ENCODE measurements at places on chromosomes 2 and 18. TPM values are rescaled to one million over a fixed set of nuclear protein-coding genes. Genes with fewer than 3 reads are reported as not detected.

- DNase-seq, result peak; percentile 23
Measured at GRCh38 chr2:71223767-71224333, 3.1 kb downstream of the PAIP2B start.

DNA sequence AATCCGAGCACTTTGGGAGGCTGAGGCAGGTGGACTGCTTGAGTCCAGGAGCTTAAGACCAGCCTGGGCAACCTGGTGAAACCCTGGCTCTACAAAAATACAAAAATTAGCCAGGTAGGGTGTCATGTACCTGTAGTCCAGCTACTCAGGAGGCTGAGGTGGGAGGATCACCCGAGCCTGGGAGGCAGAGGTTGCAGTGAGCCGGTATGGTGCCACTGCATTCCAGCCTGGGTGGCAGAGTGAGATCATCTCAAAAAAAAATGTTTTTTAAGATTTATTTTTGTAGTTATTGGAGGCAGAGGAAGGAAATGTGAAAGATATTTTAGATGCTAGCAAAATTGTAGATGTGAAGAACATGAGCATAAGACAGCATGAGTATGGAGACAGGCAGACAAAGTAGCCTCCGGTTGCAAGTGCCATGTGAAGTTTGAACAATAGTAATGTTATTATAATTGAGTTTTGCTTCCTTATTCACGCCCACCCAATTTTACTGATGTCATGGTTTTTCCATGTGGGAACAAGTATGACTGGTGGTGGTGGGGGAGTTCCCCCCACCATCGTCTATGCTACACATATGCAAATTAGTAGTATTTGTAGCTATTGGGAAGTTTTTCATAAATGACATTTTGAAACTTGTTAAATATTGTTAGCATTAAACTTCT is 18.0 kb downstream of the REL start:
- DNase-seq, result peak; percentile 74

Gene GALR1
- total RNA-seq, result not detected

- no peak for DNase-seq
Measured at GRCh38 chr2:173446722-173447121, 92.0 kb downstream of the CDCA7 start.

GRCh38 chr2:222671259-222672067 is at the start of gene MOGAT1:
TSS of gene MOGAT1 (plus strand) at chr2:222671658. CDS start at chr2:222671786, 128 bp downstream.
- peak; percentile 14 for DNase-seq

Gene CAPN10
- 30.2 TPM for total RNA-seq

GRCh38 chr2:215612786-215613185 is 176.9 kb upstream of the FN1 start:
- no peak for DNase-seq

- no peak for DNase-seq
Measured at GRCh38 chr2:81481994-81482368, 1177.4 kb upstream of the LRRTM1 start.

- DNase-seq, result no peak
Measured at GRCh38 chr2:85560812-85561279, 447 bp downstream of the GGCX start.

DNA sequence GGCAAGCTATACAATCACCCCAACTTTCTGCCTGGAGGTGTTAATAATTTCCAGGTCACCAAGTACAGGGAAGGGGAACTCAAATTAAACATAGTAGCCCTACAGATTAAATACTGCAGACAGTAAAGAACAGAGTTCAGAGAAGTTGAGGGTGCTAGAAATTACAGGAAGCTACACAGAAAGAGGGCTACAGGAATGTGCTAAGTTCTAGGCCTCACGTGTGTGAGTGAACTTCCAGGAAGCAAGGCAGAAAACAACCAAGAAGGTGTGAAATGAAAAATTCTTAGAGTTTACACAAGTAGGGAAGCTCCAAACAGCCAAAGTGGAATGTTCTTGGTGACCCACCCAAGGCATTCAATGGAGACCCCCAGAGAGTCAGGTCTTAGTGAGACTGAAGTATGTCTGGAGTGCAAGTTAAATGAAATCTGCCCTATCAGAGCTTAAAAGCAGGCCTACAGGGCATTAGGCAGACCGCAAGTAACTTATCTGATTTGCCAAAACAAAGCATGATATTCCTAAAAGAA is 58.1 kb upstream of the RNU4ATAC start:
- DNase-seq, result no peak

DNA sequence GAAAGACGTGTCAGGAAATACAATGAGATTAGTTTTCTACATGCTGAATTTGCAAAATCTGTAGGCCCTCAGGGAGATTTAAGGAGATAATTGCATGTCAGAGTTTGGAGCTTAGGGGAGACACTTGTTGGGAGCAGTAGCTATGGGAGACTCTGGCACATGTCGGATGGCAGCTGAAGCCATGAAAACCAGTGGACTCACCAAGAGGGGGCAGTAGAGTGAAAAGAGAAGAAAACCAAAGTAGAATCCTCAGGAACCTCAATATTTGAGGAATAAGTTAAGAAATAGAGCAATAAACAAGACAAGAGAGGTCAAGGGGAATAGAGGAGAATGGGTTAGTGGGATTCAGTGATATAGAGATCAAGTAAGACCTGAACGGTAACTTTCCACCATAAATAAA is 24.8 kb downstream of the RUFY4 start:
- DNase-seq, result no peak

GRCh38 chr2:235080101-235080500 is 128.3 kb downstream of the SH3BP4 start:
- DNase-seq, result no peak

Gene UGT1A6
- not detected for total RNA-seq

Gene COLEC12
- not detected for total RNA-seq

- no peak for DNase-seq
Measured at GRCh38 chr2:205407984-205408383, 274.3 kb upstream of the NRP2 start.

DNA sequence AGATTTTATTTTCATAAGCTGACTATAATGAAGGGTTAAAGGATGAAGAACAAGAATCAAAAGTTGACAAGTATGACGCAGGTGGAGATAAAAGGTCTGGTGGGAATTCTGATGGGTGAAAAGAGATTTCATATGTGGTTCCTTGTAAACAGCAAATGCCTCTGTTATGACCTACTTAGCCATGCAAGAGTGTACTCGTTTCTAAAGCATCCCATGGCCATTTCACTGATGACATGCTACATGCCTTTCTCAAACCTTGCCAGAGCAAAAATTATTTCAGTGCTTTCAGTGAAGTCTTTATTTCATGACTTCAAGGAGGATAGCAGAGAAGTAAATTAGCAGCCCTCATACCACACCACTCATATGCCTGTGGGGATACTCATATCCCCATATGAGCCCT is 71.7 kb downstream of the FEZ2 start:
- no peak for DNase-seq

DNA sequence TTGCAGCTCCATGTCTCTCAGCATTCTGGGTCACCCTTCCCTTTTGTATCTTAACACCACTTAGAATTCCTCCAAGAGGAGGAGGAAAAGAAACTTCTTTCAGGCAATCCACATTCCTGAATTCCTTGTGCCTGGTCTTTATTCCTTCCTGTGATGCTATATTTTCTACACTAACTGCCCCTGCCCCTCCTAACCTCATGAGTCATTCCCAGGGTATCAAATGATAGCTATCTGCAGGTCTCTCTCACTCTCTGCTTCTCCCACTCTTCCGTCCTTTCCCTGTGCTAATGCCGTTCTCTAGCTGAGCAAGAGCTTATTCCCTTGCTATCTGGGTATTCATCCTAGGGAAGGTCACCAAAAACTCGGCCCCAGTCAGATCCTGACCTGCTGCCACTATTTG is 395.0 kb upstream of the TCF4 start:
- no peak for DNase-seq

DNA sequence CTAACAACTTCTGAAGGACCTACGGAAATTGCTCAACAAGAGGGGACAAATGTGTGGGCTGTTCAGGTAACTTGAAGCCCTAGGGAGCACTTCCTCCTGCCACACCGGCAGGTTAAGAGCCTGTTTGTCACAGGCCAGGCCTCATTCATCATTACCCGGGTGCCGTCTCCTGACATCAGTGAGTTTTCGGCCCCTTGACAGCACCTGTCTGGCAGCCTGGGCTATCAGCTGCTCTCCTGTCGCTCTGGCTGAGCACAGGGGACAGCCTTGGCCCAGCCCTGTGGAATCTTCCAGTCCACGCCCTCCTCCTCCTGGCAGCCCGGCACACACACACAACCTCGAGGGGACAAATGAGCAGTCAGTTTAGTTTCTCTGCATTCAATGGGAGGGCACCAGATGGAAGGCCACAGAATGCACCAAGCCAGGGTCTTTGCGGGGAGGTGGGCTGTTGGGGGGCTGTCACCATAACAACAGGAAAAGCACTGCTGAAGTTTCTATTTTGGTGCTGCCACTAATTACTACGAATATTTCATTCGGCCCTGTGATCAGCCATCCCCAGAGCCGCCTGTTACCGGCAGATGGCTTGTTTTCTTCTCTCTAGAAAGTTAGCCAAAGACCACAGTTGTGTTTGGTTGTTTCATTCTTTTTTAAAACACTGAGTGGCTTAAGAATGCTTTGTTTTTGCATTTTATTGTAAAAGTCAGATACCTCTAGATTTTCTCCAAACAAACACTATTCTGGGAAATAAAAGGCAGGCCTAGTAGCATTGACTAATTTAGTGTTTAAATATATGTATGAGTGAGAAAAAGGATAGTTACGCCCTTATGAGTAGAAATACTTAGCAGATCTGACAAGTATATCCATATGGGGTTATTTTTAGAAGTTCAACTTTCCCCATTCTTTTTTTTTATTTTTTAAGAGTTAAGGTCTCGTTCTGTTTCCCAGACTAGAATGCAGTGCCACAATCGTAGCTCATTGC is 189.9 kb upstream of the NDUFV2 start:
- DNase-seq, result no peak

GRCh38 chr2:238180554-238180953 is 21.8 kb downstream of the ERFE start:
- no peak for DNase-seq

Gene INPP5D
- 53.4 TPM for total RNA-seq

GRCh38 chr2:173963323-173963816 is 1.8 kb downstream of the SP3 start:
- peak; percentile 76 for DNase-seq

- DNase-seq, result no peak
Measured at GRCh38 chr2:218540015-218540414, 28.1 kb downstream of the USP37 start.

GRCh38 chr2:199838399-199838798 is 12.6 kb downstream of the FTCDNL1 start:
- no peak for DNase-seq

Gene SERPINB7
- total RNA-seq, result not detected

DNA sequence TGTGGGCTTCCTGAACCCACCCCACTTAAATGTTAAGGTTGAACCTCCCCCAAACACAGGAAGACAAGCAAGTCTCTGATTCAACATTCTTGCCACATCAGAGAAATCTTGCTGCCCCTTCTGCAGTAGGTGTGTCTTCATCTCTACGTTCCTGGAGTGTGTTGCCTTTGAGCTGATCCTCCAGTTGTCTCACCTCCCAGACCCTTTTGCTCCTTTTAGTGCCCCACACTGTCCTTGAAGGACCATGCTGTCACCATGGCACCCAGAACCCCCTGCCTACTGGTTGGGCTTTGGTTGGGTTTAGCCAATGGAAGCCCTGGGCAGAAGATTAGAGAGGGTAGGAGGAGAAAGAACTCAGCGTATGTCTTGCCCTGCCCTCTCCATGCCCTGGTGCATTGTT is 10.7 kb downstream of the CAB39 start:
- peak; percentile 40 for DNase-seq

GRCh38 chr2:126764686-126765265 is 108.8 kb downstream of the GYPC start:
- no peak for DNase-seq

DNA sequence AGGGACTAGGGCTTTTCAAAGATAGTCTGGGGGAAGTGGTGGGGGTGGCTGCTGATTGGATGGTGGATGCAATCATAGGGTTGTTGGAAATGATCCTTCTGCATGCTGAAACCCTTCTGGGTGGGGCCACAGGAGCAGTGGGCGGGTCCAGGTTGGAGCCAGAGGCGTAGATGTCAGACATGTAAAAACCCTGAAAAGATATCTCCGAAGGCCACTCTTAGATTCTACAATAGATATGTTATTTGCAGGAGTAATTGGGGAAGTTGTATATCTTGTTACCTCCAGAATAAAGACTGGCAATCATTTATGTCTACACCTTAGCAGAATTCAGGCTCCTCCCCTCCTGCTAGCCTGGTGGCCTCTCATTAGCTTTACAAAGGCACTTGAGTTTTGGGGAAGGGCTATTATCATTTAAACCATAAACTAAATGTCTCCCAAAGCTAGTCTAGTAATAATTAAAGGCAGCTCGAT is 8.2 kb upstream of the FAM98A start:
- DNase-seq, result no peak

DNA sequence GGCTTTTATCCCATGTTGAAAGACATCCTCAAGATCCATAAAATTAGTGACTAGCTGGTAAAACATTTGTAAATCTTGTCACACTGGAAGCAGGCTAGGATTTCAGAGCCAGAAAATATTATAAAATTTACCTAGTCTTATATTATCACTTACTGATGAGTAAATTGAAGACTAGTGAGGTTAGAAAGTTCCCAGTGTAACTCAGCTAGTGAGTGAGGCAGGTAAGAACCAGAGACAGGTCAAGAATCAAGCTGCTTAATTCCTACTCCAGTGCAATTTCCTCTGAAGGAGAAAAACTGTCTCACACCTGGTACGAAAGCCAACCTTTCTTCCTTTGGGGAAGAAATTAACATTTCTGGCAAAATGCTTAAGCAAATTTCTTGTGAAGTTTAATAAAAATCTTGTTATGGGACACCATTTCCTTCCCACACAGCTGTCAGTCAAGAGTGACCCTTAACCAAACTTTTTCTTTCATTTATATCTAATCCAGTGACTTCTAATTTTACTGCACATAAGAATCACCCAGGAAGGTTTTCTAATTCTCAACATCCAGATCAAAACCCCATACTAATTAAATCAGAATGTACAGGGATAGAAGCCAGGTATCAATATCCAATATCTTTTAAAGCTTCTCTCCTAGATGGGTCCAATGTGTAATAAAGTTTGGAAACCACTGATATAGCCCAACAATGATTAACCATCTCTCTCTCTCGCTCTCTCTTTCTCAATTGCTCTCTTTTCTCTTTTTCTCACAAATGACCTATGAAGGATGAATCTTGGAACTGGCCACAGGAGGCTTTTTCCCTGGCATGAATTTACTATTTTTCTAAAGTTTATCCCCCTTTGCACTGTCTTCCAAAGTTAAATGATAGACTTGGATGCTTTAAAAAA is 264.3 kb upstream of the SLC39A10 start:
- no peak for DNase-seq

- peak; percentile 36 for DNase-seq
Measured at GRCh38 chr2:183229386-183229785, 105.1 kb downstream of the NUP35 start.
